ENCODE measurements at places on chromosomes 7 and 10.

DNA sequence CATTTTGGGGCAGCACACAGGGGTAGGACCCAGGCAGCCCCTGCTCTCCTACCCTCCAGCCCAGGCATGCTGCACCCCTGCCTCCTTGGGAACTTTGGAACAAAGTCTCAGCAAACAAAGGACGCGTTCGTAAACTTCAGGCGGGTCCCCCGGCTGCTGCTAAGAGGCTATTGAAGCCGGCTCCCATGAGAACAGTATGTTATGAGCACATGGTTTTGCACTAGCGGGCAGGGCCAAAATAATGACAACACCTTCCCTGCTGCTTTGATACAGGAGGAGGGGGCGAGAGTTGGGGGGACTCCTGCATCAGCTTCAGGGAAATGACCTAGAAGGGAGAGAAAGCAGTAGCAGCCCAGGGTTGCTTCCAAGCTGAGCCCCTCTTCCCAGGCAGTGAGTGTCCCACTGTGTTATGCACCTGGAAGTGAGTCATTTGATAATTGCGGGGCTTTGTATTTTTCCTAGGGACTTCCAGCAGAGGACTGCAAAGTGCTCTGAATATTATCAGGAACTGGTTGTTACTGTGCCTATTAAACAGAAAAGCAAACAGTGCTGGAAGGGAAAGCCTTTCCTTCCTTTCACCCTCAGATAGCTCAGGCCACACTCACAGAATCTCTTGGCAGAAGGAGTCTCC is 6.9 kb downstream of the ITPRIP start:
- DNase-seq = no peak

GRCh38 chr7:44905002-44905635 is 19.8 kb upstream of the PURB start:
- no peak for DNase-seq

DNA sequence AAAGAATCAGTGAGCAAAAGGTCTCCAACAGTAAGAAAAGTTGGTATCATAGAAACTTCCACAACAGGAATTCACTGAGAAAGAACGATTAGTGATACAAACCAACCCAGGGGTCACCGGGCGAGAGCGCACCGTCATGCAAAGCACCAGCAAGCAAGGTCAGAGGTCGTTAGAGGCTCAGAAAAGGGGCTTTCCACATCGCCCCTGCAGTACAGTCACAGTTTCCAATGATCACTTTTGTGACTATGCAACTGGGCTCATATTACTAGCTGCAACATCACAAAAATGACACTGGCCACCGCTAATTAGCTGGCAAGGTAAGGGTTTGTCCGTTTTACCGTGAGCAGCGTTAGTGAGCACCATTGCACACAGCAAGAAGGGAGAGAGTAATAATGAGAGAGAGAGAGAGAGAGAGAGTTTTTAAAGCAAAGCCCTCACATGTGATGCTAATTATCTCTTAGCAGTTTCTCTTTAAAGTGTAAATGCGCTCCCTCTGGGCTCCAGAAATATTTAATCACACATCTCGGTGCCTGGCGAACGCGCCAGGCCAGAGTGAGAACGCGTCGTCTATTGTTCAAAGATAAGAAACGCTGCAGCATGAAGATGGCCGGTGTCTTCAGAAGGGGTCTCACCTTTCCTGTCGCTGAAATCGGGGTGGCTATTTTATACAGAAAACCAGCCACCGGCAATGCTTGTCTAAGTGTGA is 237.5 kb downstream of the DNAJB6 start:
- no peak for DNase-seq

- DNase-seq = peak; percentile 51
Measured at GRCh38 chr7:26199301-26200037, 1.1 kb downstream of the HNRNPA2B1 start.

DNA sequence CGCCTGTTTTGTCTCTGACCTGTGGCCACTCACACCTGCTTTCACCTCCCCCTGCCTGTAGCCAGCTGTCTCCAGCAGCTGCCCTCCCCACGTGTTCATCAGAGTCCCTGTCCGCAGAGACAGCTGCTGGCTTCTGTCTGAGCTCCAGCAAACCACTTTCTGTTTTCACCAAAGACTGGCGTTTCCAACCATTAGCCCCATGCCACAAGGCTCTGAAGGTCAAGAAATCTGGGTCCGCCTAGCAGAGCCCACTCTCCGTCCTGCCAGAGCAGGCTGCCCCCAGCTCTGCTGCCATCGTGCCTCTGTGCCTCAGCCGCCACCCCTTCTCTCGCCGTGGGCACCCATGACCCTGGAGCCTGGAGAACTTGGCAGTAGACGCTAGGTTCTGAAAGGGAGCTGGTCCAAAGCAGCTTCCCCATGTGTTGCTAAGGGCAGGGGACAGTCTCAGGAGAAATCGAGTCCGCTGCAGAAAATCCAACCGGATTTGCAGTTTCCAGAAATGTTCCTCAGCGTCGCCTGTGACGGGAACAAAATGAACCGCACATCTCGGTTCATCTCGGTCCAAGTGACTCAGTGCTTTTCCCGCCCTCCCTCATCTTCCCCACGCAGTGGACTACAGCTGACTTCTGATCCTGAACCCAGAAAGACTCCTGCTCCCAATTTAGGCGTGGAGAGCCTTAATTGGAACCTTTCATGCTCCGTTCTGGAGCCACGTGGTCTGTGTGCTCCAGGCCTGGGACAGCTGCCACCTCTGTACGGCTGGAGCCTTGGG is 28.0 kb downstream of the TMEM120A start:
- DNase-seq = peak; percentile 78

DNA sequence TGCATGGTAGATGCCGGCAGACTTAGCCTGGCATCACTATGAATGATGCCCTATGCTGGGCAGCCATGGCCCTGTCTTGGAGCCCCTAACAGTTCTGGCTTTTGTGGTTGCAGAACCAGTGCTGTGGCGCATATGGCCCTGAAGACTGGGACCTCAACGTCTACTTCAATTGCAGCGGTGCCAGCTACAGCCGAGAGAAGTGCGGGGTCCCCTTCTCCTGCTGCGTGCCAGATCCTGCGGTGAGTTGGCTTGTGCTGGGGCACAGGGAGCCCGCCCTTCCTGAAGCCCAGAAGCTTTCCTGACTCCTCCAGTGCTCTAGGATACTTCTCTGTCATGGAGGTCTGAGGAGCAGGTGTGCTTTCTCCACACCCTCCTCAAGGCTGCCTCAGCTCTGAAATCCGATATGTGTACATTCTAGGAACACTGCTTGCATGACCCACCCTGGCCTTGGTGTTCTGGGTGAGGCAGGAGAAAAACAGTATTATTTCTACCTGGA is 25.6 kb upstream of the SH2D4B start:
- no peak for DNase-seq

GRCh38 chr7:26343837-26344236 is 52.2 kb downstream of the SNX10 start:
- DNase-seq = no peak

- no peak for DNase-seq
Measured at GRCh38 chr7:10436302-10436701, 537.4 kb upstream of the PHF14 start.

GRCh38 chr7:70619659-70620058 is 512.3 kb upstream of the GALNT17 start:
- no peak for DNase-seq

GRCh38 chr10:24488631-24489030 is 235.1 kb downstream of the ARHGAP21 start:
- no peak for DNase-seq

DNA sequence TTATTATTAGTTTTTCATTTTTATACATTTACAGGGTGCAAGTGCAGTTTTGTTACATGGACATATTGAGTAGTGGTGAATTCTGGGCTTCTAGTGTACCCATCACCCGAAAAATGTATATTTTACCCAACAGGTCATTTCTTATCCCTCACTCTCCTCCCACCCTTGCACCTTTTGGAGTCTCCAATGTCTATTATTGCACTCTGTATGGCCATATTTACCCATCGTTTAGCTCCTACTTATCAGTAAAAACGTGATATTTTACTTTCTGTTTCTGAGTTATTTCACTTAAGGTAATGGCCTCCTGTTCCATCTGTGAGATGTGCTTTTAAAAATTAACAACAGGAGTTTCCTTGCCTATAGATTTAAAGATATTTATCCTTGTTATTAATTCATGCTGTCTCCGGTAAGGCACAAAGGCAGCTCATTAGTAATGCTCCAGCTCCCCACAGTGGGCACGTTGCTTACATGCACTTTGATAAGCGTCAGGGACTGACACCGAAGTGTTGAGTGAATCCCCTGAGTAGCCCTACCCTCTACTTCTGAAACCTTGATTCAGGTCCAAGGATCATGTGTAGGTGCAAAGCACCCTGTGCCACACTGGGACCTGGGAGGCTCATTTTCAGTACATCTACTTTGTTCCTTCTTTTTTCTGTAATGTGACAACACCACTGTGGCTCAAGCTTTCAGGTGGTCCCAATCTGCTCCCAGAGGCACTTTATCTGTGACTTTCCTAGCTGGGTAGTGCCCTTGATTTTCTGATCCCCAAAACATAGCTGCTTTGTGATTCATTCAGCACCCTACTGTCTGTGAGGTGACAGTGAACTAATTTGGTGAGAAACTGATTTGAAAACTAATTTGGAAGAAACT is 27.3 kb downstream of the HYAL4 start:
- peak; percentile 62 for DNase-seq

DNA sequence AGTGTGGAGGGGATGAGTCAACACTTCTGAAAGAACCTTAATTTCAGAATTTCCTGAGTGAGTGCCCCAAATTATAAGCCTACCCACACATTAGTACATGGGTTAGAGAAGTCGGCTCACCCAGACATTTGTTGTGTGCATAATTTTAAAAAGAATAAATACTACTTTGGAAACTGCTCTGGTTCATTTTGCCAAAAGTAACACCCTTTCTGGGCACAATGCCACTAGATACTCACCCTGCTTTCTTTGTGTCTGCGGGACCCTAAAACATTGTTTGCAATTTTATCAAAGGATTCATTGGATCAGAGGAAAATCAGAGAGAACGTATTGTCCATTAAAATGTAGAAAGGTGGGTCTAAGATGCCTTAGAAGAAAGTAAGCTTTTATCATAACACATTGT is 245.5 kb upstream of the NRP1 start:
- no peak for DNase-seq

GRCh38 chr10:92575961-92576360 is 2.1 kb upstream of the IDE start:
- no peak for DNase-seq

GRCh38 chr7:50317221-50317678 is 12.7 kb downstream of the IKZF1 start:
- DNase-seq = no peak

GRCh38 chr10:108791794-108792474 is 1131.4 kb downstream of the XPNPEP1 start:
- no peak for DNase-seq

- DNase-seq = no peak
Measured at GRCh38 chr10:1094112-1095057, 38.2 kb downstream of the WDR37 start.

- DNase-seq = no peak
Measured at GRCh38 chr7:2633538-2634266, 1.9 kb downstream of the TTYH3 start.

DNA sequence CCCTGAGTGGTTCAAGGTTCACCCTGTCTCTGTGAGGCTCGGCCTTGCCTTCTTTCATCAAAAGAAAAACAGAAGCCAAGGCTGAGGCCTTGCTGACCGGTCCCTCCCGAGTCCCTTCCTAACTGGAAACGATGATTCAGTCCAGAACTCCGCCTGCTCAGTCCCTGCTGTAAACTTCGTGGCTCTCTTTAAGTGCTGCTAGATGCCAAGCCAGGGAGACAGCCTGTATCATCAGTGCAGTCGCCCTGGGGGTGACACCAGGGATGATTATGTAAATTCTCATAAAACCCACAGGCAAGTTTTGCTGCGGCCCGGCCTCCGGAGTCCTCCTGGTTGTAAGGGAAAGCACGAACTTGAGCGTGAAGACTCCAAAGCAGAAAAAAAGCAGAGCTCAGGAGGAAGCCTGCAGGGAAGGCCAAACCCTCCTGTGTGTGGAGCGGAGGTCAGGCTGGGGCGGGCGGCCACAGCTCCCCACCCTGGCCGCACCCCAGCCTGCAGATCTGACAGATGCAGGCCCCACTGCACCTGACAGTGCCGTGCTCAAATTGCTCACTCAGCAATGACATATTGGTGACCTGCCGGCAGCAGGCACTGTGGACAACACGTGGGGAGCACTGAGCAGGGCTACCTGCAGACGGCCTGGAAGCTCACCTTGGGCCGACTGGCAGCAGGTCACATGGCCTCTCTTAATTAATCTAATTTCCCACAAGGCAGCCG is 123.4 kb downstream of the DYNC2I1 start:
- no peak for DNase-seq

- no peak for DNase-seq
Measured at GRCh38 chr7:95811846-95812445, 39.6 kb downstream of the DYNC1I1 start.

GRCh38 chr10:68105820-68106219 is 3.5 kb upstream of the MYPN start:
- peak; percentile 30 for DNase-seq

DNA sequence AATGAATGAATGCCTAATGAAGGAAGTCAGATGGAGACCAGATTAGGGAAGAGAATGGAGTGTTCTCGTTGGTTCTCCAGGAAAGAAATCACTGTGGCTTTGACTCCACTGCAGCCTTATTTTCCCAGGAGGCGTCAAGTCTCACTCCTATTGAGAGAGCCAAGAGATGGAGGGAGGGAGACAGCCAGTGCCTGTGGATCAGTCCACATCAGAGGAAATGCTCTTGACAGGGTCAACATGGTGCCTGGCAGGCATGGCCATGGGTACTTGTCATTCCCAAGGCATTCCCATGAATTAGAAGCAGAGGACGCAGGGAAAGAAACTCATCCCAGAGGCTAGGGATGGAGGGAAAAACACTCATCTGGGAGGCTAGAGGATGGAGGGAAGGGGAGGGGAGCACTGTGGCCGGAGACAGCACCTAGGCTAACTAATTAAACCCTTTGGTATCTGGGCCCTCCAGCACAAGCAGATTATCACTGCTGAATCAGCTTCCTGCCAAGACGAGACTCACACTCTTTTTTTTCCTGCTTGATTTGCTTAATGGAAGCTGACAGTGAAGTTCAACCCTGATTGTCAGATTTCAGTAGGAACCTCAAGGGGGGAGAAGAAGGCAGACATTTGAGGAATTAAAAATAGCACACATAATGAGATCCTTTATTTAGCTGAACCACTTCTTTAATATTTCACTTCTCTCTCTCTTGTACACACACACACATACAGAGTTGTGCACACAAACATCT is 1233.2 kb upstream of the AUTS2 start:
- DNase-seq = no peak

GRCh38 chr7:43495572-43495971 is 87.3 kb upstream of the STK17A start:
- DNase-seq = no peak
